ENCODE measurements at places on chromosomes 1 and 21. TPM values are rescaled to one million over a fixed set of nuclear protein-coding genes. Genes with fewer than 3 reads are reported as not detected.

The S100A6 gene
- total RNA-seq = 336 TPM

The ZNF697 gene
- total RNA-seq = 9.4 TPM

The DHCR24 gene
- total RNA-seq = 12.8 TPM

The LCA5L gene
- 0.80 TPM for total RNA-seq

GRCh38 chr1:2411801-2412394, 466 bp downstream of the PEX10 start:
- peaks cover 19% of the 10 kb centered on the region for H3K27me3 ChIP-seq
- H3K4me1 ChIP-seq = peaks cover 56% of the 10 kb centered on the region
- DNase-seq = peak; percentile 37
- H3K36me3 ChIP-seq = peaks cover 15% of the 10 kb centered on the region
- H3K4me3 ChIP-seq = peak overlapping the region; percentile 99

DNA sequence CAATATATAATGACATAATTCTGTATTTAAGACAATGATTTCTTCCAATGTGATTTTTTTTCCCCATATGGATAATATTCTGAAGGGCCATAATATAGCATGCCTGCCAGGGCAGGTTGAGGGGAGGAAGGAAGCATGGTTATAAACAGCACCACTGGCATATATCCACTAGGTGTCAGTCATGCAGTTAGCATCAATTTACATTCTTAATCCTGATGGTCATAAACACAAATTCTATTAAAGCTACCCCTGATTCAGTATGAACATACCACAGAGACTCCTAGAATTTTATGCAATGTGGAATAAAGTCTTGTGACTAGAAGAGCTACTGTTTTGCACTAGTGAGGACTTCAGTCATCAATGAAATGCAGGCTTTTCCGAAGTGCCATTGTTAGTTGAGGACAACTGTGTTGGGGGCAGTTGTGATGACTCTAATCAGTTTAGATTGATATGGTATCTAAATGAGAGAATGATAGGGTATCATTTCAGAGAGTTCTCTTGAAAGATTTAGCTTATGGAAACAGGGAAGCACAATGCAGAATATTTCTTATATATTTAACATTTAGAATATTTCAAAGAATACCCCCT, 342.7 kb upstream of the NR5A2 start:
- no peaks in the 10 kb centered on the region for H3K36me3 ChIP-seq
- DNase-seq = no peak
- no peaks in the 10 kb centered on the region for H3K4me1 ChIP-seq
- H3K27ac ChIP-seq = no peak overlapping the region
- H3K4me3 ChIP-seq = no peak overlapping the region

DNA sequence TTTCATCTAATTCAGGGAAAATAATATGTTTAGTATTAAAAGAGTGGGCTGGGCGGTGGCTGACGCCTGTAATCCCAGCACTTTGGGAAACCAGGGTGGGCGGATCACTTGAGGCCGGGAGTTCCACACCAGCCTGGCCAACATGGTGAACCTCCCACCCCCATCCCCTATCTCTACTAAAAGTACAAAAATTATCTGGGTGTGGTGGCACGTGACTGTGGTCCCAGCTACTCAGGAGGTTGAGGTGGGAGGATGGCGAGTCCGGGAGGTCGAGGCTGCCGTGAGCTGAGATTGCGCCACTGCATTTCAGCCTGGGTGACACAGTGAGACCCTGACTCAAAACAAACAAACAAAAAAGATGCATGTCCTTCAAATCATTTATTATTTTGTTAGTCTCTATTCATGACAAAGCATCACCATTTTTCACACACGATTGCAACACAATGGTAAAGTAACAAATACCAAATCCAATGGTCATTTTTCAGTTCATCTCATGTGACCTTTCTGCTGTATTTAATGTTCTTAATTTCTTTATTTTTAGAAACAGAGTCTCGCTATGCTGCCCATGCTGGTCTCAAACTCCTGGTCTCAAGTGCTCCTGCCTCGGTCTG, 1.0 kb downstream of the MSH4 start:
- H3K4me1 ChIP-seq = no peaks in the 10 kb centered on the region
- peaks cover 60% of the 10 kb centered on the region for H3K36me3 ChIP-seq
- H3K27ac ChIP-seq = no peak overlapping the region
- H3K27me3 ChIP-seq = no peaks in the 10 kb centered on the region

DNA sequence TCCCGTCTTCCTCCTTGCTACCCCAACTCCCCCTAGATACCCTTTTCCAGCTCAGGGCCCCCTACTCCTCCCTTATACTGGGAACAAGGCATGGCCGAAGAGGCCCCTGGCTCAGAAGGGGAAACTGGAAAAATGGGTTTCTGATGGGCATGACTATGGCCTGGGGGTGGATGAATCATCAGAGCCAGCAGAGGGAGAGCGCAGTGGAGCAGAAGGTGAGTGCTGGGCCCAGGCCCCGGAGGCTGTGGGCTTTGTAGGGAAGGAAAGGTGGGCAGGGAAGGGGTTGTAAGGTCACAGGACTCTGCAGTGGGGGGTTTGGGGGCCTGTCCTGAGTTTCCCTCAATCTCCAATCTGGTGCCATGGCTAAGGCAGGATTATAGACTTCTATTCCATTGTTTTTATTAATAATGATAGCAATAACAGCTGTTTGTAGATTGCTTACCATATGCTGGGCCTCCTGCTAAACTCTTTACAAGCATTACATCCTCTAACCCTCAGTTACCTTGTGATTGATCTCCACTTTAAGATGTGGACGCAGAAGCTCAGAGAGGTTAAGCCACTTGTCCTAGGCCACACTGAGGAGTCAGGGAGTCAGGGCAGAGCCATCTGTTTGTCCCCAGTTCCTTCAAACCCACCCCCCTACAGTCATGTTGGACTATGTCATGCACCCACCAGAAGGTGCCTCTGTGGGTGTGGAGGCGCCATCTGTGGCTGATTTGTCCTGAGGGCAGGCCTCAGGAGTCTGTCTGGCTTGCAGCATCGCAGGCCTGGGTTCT, 36.2 kb upstream of the ZNF362 start:
- H3K4me3 ChIP-seq = no peak overlapping the region
- H3K4me1 ChIP-seq = peaks cover 22% of the 10 kb centered on the region
- no peaks in the 10 kb centered on the region for H3K36me3 ChIP-seq
- no peak for DNase-seq
- no peaks in the 10 kb centered on the region for H3K27me3 ChIP-seq

DNA sequence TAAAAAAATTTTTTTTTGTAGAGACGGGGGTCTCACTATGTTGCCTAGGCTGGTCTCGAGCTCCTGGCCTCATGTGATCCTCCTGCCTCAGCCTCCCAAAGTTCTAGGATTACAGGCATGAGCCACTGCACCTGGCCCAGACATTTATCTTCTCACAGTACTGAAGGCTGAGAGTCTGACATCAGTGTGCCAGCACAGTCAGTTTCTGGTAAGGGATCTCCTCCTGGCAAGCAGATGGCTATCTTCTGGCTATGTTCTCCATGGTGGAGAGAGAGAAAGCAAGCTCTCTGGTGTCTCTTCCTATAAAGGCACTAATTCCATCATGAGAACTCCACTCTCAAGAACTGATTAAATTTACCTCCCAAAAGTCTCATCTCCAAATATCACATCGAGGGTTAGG, 57.8 kb upstream of the C1orf185 start:
- H3K4me1 ChIP-seq = no peaks in the 10 kb centered on the region
- H3K27ac ChIP-seq = no peak overlapping the region
- H3K36me3 ChIP-seq = no peaks in the 10 kb centered on the region
- no peak overlapping the region for H3K4me3 ChIP-seq
- no peaks in the 10 kb centered on the region for H3K27me3 ChIP-seq

DNA sequence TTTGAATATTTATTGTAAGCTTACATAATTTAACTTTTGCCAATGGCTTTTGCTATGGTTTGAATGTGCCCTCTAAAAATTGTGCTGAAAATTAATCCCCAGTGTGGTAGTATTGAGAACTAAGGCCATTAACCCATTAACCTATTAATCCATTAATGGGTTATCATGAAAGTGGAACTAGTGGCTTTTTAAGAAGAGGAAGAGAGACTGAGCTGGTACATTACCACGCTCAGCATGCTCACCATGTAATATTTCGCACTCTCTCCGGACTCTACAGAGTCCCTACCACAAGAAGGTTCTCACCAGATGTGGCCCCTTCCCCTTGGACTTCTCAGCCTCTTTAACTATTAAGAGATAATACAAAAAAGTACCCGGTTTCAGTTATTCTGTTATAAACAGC, 164.4 kb upstream of the ZRANB2 start:
- H3K4me1 ChIP-seq = no peaks in the 10 kb centered on the region
- no peak overlapping the region for H3K27ac ChIP-seq
- H3K36me3 ChIP-seq = no peaks in the 10 kb centered on the region
- no peaks in the 10 kb centered on the region for H3K27me3 ChIP-seq

DNA sequence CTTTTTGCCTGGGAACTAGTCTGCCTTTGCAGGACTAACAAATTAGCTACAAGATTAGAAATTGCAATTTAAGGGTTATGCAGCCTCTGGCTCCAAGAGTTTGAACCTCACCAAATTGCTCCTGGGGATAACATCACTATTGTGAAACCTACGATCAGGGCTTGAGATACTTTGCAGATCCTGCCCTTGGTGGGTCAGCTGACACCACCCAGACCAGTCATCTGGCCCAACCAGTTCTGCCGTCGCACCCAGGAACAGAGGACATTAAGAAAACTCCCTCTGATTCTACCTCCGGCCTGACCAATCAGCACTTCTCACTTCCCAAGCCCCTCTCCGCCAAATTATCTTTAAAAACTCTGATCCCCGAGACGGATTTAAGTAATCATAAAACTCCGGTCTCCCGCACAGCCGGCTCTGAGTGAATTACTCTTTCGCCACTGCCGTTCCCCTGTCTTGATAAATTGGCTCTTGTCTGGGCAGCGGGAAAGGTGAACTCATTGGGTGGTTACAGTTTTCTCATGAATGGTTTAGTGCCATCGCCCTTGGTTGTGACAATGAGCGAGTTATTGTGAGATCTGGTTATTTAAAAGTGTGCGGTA, 32.9 kb upstream of the B3GALT5 start:
- H3K27ac ChIP-seq = no peak overlapping the region
- H3K36me3 ChIP-seq = no peaks in the 10 kb centered on the region
- H3K4me1 ChIP-seq = peaks cover 8% of the 10 kb centered on the region
- no peak overlapping the region for H3K4me3 ChIP-seq

All from left ventricle myocardium inferior (tissue), 1 donor.